Gastroesophageal sphincter (tissue), 4 donors: ENCODE measurements at places on chromosomes 7 and 10. TPM values are rescaled to one million over a fixed set of nuclear protein-coding genes. Genes with fewer than 3 reads are reported as not detected.

DNA sequence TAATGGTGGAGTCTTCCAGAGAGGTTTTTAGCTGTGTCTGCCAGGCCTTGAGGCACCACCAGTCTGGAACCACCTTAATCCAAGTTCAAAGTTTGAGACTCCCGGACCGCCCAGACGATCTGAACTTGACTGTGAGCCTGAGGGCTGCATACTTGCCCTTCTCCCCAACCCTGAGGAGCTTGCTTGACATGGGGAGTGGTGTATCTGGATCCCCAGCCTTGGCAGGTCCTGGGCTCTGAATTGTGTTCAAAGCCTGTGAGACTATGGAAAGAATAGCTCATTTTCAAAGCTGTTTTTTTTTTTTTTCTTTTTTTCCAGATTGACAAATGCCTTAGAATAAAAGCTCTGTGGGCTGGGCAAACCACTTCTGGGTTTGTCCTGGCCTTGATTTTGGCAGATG, 22.3 kb upstream of the CAMK1D start:
- no peak for ATAC-seq

DNA sequence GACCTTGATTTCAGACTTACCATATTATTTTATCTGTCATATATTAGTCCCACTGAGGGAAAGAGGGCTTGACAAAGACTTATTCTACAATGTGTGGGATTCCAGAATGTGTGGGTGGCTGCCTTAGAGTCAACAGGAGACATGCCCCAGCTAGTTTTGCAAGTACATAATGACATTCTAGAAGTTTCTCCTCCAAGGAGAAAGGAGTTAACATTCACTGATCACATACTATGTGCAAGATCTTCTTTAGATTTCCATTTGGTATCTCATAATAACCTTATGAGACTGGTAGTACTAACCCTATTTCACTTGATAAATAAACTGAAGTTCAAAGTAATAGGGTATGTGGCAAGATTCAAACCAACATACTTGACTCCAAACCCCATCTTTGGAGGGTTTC, 25.2 kb downstream of the IRF5 start:
- no peak for ATAC-seq

- no peak for ATAC-seq
These were observed 24.2 kb downstream of the BAIAP2L1 start for GRCh38 chr7:98376711-98377110.

Gene FAM13C
- 79.9 TPM for total RNA-seq

- no peak for ATAC-seq
These were observed 11.6 kb downstream of the ATP6V0E2 start for GRCh38 chr7:149885191-149886017.

Gene CLCN1
- not detected for total RNA-seq

- ATAC-seq: no peak
These were observed 248.4 kb downstream of the BMPER start for GRCh38 chr7:34153656-34154270.

DNA sequence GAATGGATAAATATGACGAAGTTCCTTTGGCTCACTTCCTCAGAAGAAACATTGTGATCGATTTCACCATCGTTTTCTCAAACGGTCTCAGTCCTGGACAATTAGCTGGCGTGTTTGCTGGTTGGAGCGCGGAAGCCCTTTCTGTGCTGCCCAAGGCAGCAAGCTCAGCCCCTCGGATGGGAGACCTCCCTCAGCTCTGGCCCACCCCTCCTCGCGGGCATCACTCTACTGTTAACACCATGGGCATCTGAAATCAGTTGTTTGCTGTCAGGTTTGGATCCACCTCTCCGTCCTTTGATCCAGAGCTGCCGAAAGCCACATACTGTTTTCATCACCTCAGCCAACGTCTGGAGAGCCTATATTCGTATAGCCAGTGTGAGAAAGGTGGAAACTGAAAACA, 68.2 kb downstream of the C10orf143 start:
- no peak for ATAC-seq

DNA sequence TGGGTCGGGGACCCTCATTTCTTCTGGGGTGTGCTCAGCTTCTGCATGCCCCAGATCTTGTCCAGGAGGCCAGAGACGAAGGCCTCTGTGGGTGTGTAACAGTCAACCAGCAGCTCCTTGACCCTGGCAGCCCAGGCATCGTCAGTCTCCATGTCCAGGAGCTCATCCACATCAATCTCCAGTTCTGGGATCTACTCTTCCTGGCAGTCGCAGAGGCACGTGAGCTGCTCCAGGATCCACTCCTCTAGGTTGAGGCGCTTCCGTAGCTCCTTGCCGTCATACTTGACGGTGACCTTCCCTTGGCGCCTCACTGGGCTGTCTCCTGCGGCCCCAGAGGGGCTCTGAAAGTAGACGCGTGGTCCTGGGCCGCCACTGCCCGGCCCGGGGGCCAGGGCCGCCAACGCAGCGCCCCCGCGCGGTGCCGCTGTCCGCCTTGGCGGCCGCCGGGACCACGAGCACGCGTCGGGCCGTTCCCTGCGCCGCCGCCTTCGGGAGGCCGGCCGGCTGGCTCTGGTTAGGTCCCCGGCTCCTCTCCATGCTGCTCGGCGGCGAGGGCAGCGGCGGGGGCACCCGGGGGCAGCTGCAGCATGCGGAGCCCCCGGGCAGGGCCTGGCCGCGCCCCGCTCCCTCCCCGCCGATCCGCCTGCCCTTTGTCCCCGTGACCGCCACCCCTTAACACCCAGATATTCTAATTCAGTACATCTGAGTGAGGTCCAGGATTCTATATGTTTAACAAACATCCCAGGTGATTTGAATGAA, 170.5 kb downstream of the SEPTIN7 start:
- peak; percentile 49 for ATAC-seq
